ENCODE measurements at places on chromosomes 13 and 19. TPM values are rescaled to one million over a fixed set of nuclear protein-coding genes. Genes with fewer than 3 reads are reported as not detected.

DNA sequence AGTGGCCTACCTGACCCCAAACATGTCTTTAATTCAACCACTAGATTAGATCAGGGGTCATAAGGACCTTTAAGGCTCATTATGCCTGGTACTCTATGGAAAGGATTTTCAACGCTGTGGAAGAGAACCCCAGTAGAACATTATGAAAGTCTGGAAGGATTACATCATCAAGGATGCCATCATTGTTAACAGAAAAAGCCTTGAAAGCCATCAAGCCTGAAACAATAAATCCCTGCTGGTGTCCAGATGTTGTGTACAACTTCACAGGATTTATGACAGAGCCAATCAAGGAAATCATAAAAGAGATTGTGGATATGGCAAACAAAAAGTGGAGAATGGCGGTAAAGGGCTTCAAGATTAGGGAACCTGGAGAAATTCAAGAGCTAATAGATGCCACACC lies 59.7 kb downstream of the NAA16 start:
- H3K4me1 ChIP-seq, result no peaks in the 10 kb centered on the region
- H3K4me3 ChIP-seq, result no peak overlapping the region
- DNase-seq, result no peak
- H3K36me3 ChIP-seq, result peaks cover 61% of the 10 kb centered on the region

The MAST3 gene
- 16.5 TPM for total RNA-seq

The ADM5 gene
- total RNA-seq, result 6.9 TPM

DNA sequence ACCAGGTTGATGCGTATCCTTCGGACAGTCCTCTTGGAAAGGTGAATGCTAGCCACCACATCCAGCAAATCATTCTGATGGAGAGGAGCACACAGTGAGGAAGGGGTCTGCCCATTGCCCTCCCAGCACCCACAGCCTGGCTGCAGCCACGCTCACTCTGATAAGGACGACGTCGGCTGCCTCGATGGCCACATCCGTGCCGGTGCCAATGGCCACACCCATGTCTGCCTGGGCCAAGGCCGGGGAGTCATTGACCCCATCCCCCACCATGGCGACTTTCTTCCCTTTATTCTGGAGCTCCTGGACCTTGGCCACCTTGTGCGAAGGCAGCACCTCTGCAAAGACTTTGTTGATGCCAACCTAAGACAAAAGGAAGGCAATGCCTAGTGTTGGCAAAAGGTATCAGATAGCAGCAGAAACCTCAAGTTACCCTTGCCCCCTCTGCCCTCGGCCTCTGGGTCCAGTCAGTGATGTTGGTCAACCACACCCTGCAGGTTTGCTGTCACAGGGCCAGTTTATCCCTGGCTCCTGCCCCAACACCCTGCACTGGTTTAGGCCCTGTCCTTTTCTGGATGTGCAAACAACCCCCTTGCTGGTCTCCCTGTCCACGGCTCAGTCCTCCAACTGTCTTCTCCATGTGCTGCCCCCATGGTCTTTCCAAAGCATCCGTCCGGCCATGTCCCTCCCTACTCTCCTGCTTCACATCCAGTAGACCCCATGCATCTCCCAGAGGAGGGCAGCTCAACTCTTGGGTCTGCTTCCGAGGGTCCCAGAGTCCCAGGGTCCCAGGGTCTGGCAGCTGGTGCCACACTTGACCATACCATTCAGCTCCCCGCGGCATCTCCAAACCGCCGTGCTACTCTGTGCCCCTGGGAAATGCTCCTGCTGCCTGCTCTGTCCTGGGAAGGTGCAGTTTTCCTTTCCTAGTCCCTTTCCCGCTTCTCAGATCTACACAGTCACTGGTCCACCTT lies 73.6 kb downstream of the ATP7B start:
- peaks cover 3% of the 10 kb centered on the region for H3K27me3 ChIP-seq
- no peak overlapping the region for H3K4me3 ChIP-seq
- DNase-seq, result no peak

The AP1M2 gene
- not detected for total RNA-seq

DNA sequence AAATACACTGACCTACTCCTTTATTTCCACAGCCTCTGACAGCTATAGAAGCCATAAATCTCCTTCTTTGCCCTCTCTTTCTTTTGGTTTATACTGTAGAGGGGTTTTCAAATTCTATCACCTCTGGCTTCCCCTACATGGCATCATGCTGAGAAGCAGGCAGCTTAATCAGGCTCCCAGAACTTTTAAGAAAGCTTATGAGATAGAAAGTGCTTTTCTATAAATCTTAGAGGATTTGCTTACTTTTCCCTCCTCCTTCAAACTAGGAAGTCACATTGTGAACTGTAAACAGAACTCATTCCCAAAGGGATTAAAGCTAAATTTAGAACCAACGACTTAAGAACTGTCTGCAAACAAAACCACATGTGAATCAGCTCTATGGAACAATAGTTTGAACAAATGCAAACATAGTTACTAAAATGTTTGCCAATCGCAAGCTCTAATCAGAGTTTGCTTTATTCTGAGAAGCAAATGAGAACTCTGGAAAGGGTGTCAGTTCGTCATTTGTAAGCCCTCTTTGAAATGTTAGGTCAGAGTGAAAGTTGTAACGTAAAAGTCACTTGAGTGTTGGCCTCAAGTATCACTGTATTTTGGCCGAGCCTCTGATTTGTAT lies 344.1 kb downstream of the RFC3 start:
- H3K27me3 ChIP-seq, result peaks cover 3% of the 10 kb centered on the region
- peaks cover 10% of the 10 kb centered on the region for H3K4me1 ChIP-seq
- no peak overlapping the region for H3K4me3 ChIP-seq
- DNase-seq, result no peak
- H3K36me3 ChIP-seq, result no peaks in the 10 kb centered on the region

DNA sequence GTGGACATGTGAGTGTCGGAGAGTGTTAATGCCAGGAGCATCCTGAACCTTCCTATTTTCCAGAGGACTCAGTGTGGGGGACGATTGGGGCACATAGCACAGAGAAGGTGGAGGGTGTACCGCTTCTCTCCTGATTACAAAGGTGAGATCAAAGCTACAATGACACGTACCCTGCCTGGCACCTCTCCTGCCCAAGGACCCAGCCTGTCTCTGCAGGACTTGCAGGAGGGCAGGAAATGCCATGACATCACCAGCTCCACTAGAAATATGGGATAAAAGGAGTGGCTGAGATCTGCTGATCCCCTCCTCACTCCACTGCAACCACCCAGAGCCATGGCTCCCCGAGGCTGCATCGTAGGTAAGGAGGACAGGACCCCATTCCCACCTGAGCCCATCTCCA lies at the start of gene IGFL1:
IGFL1 (plus strand) TSS at position 301 of the 400 bp plus-strand sequence; CDS start at position 334, 33 bp downstream.
- H3K4me3 ChIP-seq, result no peak within 1 kb of the TSS
- H3K4me1 ChIP-seq, result peaks cover 4% of the 10 kb centered on the region
- H3K36me3 ChIP-seq, result no peaks in the 10 kb centered on the region
- no peak for DNase-seq

GRCh38 chr13:73482556-73482955 lies 423.8 kb downstream of the KLF5 start:
- H3K36me3 ChIP-seq, result no peaks in the 10 kb centered on the region
- DNase-seq, result no peak
- H3K27ac ChIP-seq, result no peak overlapping the region

The KLK15 gene
- total RNA-seq, result not detected

The KASH5 gene
- total RNA-seq, result not detected
